ENCODE measurements at places on chromosomes 12 and 14. TPM values are rescaled to one million over a fixed set of nuclear protein-coding genes. Genes with fewer than 3 reads are reported as not detected.

DNA sequence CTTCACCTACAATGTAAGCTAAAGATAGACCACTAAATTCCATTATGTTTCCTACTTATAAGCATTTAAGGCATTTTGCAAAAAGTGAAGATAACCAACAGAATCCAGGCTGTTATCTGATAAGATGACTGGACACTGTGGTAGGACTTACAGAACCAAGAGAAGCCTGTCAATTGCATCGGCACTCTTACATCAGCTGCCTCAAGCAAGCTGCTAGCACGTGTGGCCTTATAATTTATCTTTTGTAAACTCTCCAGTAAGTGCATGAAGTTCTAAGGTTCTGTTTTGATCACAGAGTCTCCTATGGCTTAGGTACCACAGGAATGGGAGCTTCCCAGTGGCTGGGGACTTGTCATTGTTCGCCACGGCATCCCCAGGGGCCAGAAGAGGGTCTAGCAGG, 88.7 kb downstream of the TRAFD1 start:
- no peak for DNase-seq

DNA sequence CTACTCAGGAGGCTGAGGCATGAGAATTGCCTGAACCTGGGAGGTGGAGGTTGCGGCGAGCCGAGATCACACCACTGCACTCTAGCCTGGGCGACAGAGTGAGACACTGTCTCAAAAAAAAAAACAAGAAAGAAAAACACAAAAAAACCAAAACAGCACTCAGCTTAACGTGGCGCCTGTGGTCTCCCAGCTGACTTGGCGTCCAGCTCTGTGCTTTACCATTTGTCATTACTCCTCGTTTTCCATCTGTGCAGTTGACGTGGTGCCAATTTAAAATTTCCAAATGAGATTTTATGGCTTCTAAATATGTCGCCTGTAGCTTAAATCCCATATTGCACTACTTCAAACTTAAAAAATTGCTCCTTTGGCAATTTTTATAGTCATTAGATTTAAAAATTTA, 2.0 kb downstream of the MGP start:
- DNase-seq, result no peak

- no peak for DNase-seq
Measured at GRCh38 chr14:89474464-89474863, 57.4 kb upstream of the FOXN3 start.

The PPP1CC gene
- total RNA-seq, result 97.4 TPM

The LGMN gene
- total RNA-seq, result 43.0 TPM

The SIX6 gene
- not detected for total RNA-seq

The PIK3C2G gene
- total RNA-seq, result 26.6 TPM

The SLC6A15 gene
- 2.4 TPM for total RNA-seq

The ANKS1B gene
- total RNA-seq, result 4.0 TPM

Data from lower leg skin (tissue), 4 donors.